ENCODE measurements at places on chromosomes 11 and 22. TPM values are rescaled to one million over a fixed set of nuclear protein-coding genes. Genes with fewer than 3 reads are reported as not detected.
A peak's percentile ranks its signal among the peaks of the same experiment; 100 is the strongest.

DUSP18 gene
- 8.7 TPM for total RNA-seq

IGLL5 gene
- 1.0 TPM for total RNA-seq

SCN3B gene
- total RNA-seq: 1.3 TPM

OR52E4 gene
- total RNA-seq: not detected

OR5B21 gene
- total RNA-seq: not detected

CREB3L1 gene
- total RNA-seq: 10.5 TPM

ELF5 gene
- not detected for total RNA-seq

RRP7A gene
- total RNA-seq: 36.0 TPM

USP2 gene
- 3.0 TPM for total RNA-seq

OR6T1 gene
- not detected for total RNA-seq

GRCh38 chr11:61714316-61714715 is 34.1 kb downstream of the DAGLA start:
- no peaks in the 10 kb centered on the region for H3K27me3 ChIP-seq
- no peak overlapping the region for H3K27ac ChIP-seq
- no peaks in the 10 kb centered on the region for H3K4me1 ChIP-seq
- H3K36me3 ChIP-seq: no peaks in the 10 kb centered on the region
- no peak for DNase-seq
- H3K4me3 ChIP-seq: no peak overlapping the region

DNA sequence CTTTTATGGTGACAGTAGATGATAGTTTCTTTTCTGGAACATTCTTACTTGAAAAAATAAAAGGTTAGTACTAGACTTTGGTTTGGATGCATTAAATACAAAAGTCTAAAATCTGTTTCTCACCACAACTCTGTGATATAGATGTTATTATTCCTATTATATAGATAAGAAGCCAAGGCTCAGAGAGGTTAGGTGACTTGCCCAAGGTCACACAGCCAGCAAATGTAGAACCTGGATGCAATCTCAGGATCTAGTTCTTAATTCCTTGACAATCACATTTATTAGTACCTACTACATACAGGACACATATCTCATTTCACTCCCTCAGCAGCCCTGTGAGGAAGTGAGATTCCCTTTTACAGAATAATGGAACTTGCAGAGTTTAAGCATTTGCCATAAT is 26.3 kb upstream of the SMCO4 start:
- no peaks in the 10 kb centered on the region for H3K27me3 ChIP-seq
- peaks cover 1% of the 10 kb centered on the region for H3K4me1 ChIP-seq
- no peak for DNase-seq
- H3K27ac ChIP-seq: no peak overlapping the region

DNA sequence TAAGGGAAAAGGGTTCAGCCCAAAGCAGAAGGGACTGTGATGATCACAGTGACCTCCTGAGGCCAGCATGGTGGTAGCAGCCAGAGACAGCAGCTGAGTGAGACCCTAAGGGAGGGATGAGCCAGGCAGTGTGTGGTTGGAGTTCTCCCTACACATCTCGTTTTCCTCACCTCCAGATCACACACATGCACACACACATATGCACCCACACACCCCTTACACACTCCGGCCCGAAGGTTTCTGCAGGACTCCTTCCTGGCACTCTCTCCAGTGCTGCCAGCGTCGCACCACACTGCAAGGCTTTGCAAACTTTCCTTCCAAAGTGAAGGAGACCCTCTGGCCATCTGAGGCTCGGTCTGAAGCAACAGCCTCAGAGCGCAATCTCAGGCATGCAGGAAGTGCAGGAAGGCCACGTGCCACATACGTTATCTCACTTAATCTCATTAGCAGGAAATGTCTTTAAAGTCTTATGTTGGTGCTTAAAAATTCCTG is 26.9 kb upstream of the TP53I11 start:
- no peaks in the 10 kb centered on the region for H3K4me1 ChIP-seq
- H3K27me3 ChIP-seq: no peaks in the 10 kb centered on the region
- no peaks in the 10 kb centered on the region for H3K36me3 ChIP-seq
- no peak overlapping the region for H3K4me3 ChIP-seq
- no peak overlapping the region for H3K27ac ChIP-seq

DNA sequence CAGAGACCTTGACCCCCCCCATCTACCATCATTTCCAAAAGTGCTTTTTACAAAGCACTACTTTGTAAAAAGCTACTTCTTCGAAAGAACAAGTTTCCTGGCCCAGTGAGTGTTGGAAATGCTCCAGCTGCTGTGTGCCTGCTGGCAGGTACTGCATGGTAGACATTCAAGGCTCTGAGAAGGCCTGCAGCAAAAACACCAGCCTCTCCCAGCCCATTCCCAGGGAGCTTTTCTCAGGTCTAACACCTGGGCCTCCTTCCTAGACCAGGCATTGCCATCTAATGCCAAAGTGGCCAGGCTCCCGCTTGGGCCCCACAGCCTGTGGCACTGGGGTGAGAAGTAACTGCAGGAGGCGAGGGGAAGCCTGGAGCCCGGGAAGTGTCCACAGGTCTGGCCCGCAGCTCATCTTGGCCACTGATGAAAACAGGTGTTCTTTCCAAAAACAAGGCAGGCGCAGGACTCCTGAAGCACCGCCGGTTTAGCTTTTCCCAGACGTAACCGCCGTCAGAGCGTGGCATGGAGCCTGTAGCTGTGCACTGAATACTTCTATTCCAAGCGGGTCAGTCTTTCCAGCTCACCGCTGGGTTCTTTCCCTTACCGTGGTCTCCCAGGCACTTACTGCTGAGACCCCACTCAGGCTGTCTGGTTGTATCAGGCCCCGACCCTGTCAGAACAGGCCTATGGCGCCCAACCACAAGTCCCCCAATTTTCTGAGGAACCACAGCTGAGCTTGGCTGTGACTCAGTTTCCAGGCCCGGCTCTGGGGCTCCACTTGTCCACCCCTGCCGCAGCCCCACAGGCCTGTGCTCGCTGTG is 1.2 kb upstream of the TCIRG1 start:
- no peaks in the 10 kb centered on the region for H3K27me3 ChIP-seq
- H3K4me1 ChIP-seq: no peaks in the 10 kb centered on the region
- no peak overlapping the region for H3K4me3 ChIP-seq
- DNase-seq: no peak
- H3K36me3 ChIP-seq: no peaks in the 10 kb centered on the region

DNA sequence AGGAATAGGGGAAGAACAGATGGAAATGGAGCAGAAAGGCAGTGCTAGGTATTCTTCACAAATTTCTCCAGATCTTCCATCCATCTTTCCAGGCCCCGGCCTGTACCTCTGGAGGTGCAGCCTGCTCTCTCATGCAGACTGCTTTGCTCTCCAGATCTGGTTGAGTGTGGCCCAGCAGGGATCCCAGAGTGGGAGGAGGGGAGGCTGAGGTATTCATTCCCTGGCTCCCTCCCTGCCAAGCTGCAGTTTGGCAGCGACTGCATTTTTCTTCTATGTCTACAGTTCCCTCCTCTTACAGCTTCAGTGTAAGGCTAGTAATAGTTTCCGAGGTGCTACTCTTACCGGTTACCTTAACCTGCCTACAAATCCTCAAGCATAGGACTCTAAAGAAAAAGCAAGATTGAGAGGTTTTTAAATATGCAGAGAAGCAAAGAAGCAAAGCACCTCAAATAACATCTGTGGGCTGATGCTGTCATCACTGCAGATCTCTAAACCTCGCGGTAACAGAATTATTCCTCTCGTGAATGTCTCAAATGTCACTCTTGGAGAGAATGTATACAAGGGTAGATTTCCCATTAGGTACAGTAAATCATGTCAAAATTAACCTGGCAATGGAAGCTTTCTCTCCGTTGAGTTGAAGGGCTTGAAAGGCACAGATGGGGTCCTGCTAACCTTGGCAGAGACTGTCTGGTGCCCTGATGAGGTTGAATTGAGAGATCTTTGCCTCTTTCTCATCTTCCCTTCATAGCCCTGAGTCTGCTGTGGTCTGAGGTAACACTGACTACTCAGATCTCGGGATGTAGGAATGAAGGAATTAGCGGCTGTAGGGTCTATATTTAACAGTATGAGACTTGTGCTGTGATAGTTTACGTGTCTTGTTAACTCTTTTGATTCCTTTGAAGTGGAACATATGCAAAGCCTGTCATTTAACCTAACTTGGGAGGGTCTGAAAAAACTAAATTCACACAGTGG is 297.9 kb upstream of the C11orf87 start:
- no peaks in the 10 kb centered on the region for H3K36me3 ChIP-seq
- no peaks in the 10 kb centered on the region for H3K27me3 ChIP-seq
- no peak overlapping the region for H3K27ac ChIP-seq
- peak; percentile 54 for DNase-seq

DNA sequence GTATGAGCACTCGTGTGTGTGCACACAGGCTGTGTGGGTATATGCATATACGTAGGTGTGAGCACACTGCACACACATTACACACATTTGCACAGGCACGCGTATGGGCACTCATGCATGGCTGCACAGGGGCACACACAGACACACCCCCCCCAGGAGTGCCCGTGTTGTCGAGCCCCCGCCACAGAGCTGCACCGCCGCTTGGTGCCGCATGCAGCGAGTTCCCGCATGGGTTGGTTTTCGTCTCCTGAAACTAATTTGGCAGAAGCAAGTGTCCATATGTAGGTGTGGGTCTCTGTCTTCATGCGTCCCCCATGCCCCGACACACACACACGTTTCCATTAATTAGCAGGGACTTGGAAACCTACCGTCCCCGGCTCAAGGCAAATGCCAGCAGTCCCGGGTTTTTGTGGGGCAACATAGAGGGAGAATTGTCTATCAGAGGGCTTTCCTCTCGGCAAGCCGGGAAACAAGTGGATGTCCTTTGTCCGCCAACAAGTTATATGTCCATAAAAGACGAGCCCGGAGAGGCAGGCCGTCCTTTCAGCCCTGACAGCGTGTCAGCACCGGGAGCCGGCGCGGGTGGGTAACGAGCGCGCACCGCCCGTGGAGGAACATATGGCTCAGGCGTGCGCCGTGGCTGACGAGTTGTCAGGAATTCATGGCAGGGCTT is 1291.7 kb downstream of the BRD1 start:
- H3K4me3 ChIP-seq: no peak overlapping the region
- no peaks in the 10 kb centered on the region for H3K36me3 ChIP-seq
- DNase-seq: no peak
- no peaks in the 10 kb centered on the region for H3K4me1 ChIP-seq

DNA sequence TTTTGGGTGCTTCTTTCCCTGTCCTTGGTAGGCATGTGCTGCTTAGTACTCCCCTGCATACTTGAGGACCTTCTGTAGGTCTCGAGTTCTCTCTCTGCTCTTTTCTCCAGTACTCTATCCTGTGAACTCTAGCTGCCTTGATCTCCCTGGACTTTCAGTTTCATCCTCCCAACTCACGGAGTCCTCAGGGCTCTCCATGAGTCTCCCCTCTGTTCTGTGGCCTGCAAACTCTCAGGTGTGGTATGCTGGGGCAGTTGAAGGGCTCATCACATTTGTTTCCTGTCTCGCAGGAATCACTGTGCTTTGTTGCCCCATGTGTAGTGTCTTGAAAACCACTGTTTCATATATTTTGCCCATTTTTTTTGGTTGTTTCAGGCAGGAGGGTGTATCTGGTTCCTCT is 3.3 kb upstream of the PACS1 start:
- no peaks in the 10 kb centered on the region for H3K4me1 ChIP-seq
- no peaks in the 10 kb centered on the region for H3K27me3 ChIP-seq
- no peak overlapping the region for H3K27ac ChIP-seq
- H3K4me3 ChIP-seq: no peak overlapping the region
- no peak for DNase-seq
- peaks cover 5% of the 10 kb centered on the region for H3K36me3 ChIP-seq

GRCh38 chr11:117901601-117902000 is 25.1 kb upstream of the FXYD6 start:
- H3K36me3 ChIP-seq: no peaks in the 10 kb centered on the region
- DNase-seq: no peak
- H3K4me1 ChIP-seq: no peaks in the 10 kb centered on the region
- no peaks in the 10 kb centered on the region for H3K27me3 ChIP-seq
- no peak overlapping the region for H3K27ac ChIP-seq

GRCh38 chr22:24834845-24835570 is 29.0 kb downstream of the SGSM1 start:
- no peak overlapping the region for H3K27ac ChIP-seq
- H3K4me3 ChIP-seq: no peak overlapping the region
- DNase-seq: no peak
- H3K36me3 ChIP-seq: no peaks in the 10 kb centered on the region
- no peaks in the 10 kb centered on the region for H3K27me3 ChIP-seq

- no peak overlapping the region for H3K4me3 ChIP-seq
- no peak for DNase-seq
- no peaks in the 10 kb centered on the region for H3K27me3 ChIP-seq
- H3K27ac ChIP-seq: no peak overlapping the region
Measured at GRCh38 chr11:21711341-21711740, 481.5 kb upstream of the ANO5 start.

- H3K36me3 ChIP-seq: no peaks in the 10 kb centered on the region
- no peak overlapping the region for H3K27ac ChIP-seq
- H3K4me3 ChIP-seq: no peak overlapping the region
- DNase-seq: no peak
- H3K4me1 ChIP-seq: no peaks in the 10 kb centered on the region
Measured at GRCh38 chr22:17629641-17630040, 1.1 kb upstream of the ATP6V1E1 start.

- no peaks in the 10 kb centered on the region for H3K27me3 ChIP-seq
- H3K4me3 ChIP-seq: no peak overlapping the region
- no peak for DNase-seq
- no peaks in the 10 kb centered on the region for H3K4me1 ChIP-seq
- H3K36me3 ChIP-seq: no peaks in the 10 kb centered on the region
Measured at GRCh38 chr11:1011320-1011698, 25.2 kb downstream of the MUC6 start.

- H3K27ac ChIP-seq: no peak overlapping the region
- H3K27me3 ChIP-seq: no peaks in the 10 kb centered on the region
- H3K36me3 ChIP-seq: no peaks in the 10 kb centered on the region
- H3K4me1 ChIP-seq: no peaks in the 10 kb centered on the region
- no peak for DNase-seq
Measured at GRCh38 chr11:43712676-43713075, 32.1 kb downstream of the HSD17B12 start.

DNA sequence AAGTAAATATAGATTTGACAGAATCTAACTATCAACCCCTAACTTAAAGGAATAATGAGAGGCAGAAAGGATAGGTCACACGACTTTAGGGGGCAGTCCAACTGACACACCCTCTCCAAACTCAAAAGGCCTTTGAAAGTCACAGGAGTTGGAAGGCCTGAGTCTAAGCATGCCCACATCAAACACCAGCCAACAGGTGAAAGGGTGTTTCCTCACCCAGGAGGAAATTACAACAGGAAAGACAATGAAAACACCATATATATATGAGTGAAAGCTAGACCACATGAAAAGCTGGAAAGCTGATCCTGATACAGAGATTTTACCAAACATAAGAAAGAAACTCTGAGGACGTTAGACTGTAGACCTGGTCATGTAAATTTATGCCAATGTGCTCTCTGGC is 10.5 kb upstream of the DEPDC7 start:
- H3K27ac ChIP-seq: no peak overlapping the region
- DNase-seq: no peak
- H3K4me3 ChIP-seq: no peak overlapping the region
- no peaks in the 10 kb centered on the region for H3K36me3 ChIP-seq
- no peaks in the 10 kb centered on the region for H3K4me1 ChIP-seq
- H3K27me3 ChIP-seq: no peaks in the 10 kb centered on the region

GRCh38 chr11:68436985-68437926 is 23.3 kb upstream of the PPP6R3 start:
- H3K27me3 ChIP-seq: no peaks in the 10 kb centered on the region
- H3K4me3 ChIP-seq: no peak overlapping the region
- H3K27ac ChIP-seq: peak overlapping the region; percentile 1
- no peaks in the 10 kb centered on the region for H3K36me3 ChIP-seq

GRCh38 chr11:3615998-3616397 is 25.8 kb downstream of the ART5 start:
- no peak for DNase-seq
- no peak overlapping the region for H3K4me3 ChIP-seq
- H3K36me3 ChIP-seq: no peaks in the 10 kb centered on the region
- H3K4me1 ChIP-seq: no peaks in the 10 kb centered on the region
- H3K27me3 ChIP-seq: no peaks in the 10 kb centered on the region

Data from aorta (tissue), 5 donors.